Motor neuron (in vitro differentiated cells): ENCODE measurements at places on chromosomes 1 and 21. TPM values are rescaled to one million over a fixed set of nuclear protein-coding genes. Genes with fewer than 3 reads are reported as not detected.
A peak's percentile ranks its signal among the peaks of the same experiment; 100 is the strongest.

The LRRC47 gene
- total RNA-seq, result 48.7 and 53.4 TPM in 2 replicates

DNA sequence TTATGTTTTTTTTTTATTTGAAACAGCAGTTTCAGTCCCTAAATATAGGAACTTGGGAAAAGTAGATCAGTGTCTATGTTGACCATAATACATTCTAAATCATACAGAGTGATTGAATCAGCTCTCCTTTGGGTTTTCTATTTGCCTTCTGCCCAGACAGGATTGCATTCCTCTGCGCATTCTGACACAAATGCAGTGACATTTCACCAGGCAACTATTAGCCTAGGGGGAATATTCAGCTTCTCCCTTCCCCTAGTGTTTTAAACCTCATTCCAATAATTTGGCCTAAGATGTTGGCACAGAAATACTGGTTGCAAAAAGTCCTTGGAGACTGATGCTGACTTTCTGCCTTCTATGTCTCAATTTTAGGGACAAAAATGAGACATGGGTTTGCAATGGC is 172.8 kb downstream of the PTGER3 start:
- no peak for ATAC-seq

DNA sequence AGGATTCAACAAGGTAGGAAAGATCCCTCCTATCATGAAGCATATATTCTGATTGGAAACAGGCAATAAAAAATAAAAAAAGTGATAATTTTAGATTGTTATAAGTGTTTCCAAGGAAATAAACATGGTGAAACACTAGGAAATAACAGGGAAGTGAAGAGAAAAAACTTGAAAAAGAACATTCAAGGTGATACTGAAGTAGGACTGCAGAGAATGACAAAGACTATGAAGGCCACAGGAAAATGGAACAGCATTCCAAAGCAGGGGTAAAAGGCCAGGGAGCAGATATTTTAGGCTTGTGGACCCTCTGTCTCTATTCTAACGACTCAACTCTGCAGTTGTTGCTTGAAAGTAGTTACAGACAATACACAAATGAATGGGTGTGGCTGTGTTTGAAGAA is 7.9 kb downstream of the ANKRD45 start:
- ATAC-seq, result no peak

DNA sequence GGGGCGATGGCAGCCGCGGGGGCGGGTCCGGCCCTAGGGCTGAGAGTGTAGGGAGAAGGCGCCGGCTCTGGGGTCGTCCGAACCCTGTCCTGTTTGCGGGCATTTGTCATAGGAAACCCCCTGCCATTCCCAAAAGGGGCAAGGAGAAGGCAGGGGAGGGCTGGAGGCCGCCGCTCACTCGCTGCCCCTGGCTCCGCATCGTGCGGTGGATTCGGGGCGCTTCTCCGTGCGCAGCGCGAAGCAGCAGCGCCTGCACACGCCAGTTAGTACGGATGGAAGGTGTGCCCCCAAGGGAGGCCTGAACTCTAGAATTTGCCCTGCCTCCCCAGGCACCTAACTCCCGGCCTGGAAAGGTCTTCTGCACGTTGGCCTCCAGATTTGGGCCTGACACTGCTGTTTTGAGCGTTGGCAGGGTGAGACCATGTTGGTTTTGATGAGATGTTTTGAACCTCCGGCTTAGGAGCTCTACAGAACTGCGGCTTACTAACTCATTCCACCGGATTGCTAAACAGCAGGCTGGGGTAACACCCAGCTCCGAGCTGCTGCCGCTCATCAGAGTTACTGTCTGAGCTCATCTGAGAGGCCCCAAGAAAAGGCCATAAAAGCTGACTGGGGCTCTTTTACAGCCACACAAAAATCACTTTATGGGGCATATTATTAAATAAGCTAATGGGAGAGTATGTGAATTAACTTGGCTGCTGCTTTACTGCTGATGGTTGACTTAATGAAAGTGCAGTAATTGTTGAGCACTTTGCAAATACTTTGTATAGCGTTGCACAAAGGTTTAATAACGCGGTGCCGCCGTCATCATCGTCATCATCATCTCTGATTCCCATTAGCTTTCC is 987 bp downstream of the GPR137B start:
- peak; percentile 33 for ATAC-seq

The ARHGEF10L gene
- total RNA-seq, result 28.1 and 32.0 TPM in 2 replicates

GRCh38 chr1:13830170-13830569 is 130.2 kb downstream of the PRDM2 start:
- no peak for ATAC-seq

DNA sequence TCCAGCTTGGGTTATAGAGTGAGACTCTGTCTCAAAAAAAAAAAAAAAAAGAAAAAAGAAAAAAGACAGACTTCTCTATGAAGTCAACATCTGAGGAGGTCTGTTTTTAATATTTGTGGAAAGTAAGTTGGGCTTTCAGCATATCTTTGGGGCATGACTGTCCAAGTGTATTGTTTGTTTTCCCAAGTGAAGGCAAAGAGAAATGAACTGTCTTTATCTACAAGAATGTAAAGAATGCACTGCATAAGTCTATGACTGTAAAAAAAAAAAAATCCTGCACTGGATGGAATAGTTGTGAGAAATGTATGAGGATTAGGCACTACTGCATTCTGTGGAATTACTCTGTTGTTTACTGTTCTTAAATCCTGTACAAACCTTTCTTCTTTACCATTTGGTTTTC is 45.6 kb upstream of the TMEM61 start:
- no peak for ATAC-seq

The MRPL39 gene
- total RNA-seq, result 30.9 and 32.1 TPM in 2 replicates

DNA sequence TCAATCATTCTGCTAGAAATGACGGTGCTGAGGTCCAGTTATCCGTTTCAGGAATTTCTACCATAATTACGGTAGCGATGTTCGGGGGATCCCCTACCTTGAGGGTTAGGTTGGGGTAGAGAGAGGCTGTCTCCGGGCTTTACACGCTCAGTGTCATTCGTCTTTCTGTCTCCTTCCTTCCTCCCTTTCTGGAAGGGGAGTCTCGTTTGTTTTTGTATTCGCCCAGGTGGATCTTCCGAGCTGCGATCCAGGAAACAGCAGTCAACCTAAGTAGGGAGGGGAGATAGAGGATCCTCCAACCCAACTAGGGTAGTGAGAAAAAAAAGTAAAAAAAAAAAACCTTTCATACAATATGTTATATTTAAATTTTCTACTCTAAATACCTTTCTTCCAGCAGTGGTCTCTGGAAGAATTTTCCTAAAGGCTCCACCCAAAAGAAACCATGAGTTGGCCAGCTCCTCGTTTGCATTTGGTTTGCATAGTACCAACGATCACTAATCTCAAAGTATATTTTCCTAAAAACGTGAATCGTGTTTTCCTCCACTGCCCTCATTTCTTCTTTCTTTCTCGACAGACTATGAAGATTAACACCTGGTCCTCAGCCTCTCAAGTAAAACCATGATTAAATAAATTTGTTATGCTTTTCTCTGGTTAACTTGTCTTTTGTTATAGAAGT is 611 bp upstream of the PIK3C2B start:
- no peak for ATAC-seq
